ENCODE measurements at places on chromosomes 3 and 15.

DNA sequence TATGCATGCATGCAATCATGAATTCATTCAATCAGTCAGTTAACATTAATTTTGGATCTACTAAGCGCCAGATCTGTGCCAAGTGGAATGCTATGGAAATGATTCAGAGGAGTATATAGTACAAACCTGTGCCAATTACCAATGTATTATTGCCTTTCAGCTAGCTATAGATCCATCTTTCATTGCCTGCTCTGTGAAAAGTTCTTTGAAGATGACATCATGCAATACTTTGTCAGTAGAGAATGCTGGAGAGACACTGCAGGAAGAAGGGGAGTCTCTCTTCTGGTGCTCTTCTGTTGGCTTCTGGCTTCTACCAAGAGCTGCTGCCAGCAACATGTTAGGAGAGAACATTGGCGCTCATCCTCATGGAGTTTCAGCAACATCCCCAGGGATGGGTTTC, 81.0 kb upstream of the LMCD1 start:
- no peak for DNase-seq

DNA sequence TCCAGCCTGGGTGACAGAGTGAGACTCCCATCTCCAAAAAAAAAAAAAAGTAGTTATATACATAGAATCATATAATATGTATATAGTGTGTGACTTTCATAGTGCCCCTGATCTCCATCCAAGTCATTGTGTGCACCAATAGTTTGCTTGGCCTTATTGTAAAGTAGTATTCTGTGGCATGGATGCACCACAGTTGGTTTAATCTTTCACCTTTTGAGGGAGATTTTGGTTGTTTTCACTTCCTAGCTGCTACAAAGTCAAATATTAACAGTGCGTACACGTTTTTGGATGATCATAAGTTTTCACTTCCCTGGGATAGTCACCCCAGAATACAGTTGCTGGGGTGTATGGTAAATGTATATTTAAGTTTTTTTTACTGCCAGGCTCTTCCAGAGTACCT, 162.8 kb downstream of the PTPRG start:
- DNase-seq: no peak

- no peak for DNase-seq
Measured at GRCh38 chr3:19473971-19474580, 325.8 kb downstream of the KCNH8 start.

- DNase-seq: no peak
Measured at GRCh38 chr3:33083958-33084357, 13.0 kb downstream of the GLB1 start.

GRCh38 chr3:148631124-148631903, 66.4 kb upstream of the AGTR1 start:
- no peak for DNase-seq

DNA sequence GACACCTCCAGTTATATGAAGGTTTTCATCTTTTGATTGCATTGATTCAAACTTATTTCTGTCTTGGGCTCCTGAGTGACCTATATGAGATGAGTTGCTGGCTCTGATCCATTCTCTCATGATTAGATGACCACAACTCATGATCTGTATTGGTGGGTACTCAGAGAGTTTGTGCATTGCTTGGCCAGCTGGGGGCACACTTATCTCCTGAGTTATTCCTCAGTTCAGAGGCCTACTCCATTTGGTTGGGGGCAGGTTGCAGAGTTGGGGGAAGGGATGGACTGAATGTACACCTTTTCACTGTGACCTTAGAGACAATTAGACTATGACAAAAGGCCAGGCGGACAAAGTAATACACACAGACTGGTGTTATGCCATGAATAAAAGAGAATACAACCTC, 166.2 kb upstream of the SEMA6D start:
- DNase-seq: no peak

- no peak for DNase-seq
Measured at GRCh38 chr15:94704421-94704820, 473.1 kb downstream of the MCTP2 start.

GRCh38 chr3:43187836-43188479, 82.1 kb upstream of the POMGNT2 start:
- DNase-seq: no peak

- no peak for DNase-seq
Measured at GRCh38 chr15:66388043-66388363, 1.3 kb downstream of the MAP2K1 start.

DNA sequence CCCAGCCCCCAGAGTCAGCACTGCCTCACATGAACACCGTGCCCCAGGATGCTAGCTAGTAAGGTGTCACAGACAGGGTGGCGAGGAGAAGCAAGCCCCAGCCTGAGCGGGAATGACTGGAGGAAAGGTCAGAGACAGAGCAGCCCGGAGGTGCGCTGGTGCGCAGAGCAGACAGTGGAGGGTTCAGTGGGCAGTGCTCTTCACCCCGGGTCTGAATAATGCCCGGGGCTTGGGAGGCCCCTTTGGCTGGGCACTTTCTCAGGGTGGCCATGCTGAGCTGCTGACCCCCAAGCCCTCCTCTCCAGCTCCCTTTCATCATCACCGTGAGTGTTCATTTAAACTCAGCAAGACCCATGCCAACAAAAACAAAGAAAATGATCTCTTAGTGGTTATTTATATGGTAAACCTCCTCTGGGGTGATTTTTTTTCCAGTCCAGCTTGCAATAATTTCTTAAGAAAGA, 110.8 kb downstream of the VGLL4 start:
- no peak for DNase-seq

- DNase-seq: peak; percentile 86
Measured at GRCh38 chr15:90665288-90666134, 51.6 kb upstream of the BLM start.

DNA sequence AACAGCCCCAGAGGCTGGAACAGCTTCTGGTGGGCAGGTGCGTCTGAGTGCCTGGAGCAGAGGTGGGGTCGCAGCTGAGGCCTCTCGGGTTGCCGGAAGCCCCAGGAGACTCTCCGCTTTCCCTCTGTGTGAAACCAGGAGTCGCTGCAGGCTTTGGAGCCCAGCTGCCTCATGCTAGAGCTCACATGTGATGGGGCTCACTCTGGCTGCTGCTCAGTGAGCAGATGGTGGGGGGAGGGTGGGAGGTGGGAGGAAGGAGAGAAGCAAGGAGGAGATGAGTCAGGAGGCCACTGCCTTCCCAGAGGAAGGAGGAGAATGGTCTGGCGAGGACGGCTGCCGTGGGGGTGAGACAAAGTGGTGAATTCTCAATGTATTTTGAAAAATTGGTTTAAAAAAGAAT, 290.1 kb upstream of the CHRNA7 start:
- no peak for DNase-seq

DNA sequence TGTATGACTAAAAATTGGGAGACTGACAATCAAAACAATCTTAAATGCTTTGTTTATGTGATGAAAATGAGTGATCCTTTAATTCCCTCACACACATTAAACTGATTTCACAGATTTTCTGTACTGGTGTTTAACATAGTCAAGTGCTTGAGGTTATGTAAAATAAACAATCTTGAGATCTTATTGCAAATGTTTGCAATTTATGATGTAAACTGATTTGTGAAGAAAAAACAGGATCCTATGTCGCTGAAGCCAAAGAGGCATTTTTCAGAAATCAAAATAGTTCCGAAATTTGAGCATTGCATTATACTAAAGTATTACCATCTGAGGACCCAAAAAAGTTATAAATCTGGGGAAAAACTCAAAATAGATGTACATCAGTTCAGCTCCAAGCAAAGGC, 12.7 kb downstream of the SHOX2 start:
- no peak for DNase-seq

- no peak for DNase-seq
Measured at GRCh38 chr3:50179710-50180109, 11.7 kb upstream of the GNAT1 start.
